ENCODE measurements at places on chromosomes 2 and 18.
A peak's percentile ranks its signal among the peaks of the same experiment; 100 is the strongest.

- no peak overlapping the region for H3K4me3 ChIP-seq
- H3K27ac ChIP-seq: no peak overlapping the region
- H3K36me3 ChIP-seq: no peaks in the 10 kb centered on the region
Observed at GRCh38 chr2:119486196-119486827, 38.0 kb downstream of the SCTR start.

DNA sequence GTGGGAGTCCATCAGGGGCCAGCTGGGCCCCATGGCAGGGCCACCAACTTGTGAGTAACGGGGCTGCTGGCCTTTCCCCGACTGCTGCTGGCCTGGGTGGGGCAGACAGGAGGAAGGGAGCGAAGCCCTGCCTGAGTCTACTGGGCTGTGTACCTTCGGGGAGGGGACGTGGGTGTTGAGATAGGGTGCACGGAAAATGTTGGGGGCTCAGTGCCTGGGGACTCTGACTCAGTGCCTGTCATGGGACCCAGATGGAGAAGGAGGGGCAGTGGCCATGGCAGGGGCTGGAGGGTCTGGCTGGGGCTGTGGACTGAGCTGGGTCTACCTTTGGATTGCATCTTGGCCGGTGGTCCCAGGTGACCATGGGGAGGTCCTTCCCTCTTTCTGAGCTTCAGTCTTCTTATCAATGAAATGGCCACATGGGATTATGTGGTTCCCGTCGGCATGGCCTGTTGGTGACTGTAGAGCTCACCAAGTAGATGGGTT lies 4.0 kb downstream of the SLC4A3 start:
- H3K27ac ChIP-seq: no peak overlapping the region
- DNase-seq: no peak
- H3K4me1 ChIP-seq: peaks cover 7% of the 10 kb centered on the region
- no peak overlapping the region for H3K4me3 ChIP-seq

DNA sequence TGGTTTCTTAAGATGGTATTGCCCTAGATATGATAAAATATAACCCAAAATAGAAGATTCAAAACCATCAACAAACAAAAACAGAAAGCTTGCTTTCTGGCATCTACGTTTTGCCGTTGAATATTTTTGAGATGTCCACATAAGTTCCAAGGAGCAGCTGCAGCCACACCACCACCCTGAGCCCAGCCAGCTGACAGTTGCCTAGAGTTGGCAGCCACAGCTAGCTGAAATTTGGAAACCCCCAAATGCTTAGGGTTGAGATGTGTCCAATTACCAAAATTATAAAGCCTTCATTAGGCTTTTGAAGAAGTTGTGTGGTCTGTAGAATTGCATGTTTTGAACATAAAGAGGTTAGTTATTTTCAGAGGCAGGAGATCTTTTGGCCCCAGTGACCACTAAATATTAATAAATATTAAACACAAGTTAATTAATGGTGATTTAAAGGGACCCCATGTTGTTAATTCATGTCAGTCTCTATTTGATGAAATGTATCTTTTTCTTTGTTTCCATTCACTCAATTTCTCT lies 118.1 kb upstream of the DTNA start:
- H3K36me3 ChIP-seq: no peaks in the 10 kb centered on the region
- no peak overlapping the region for H3K4me3 ChIP-seq
- no peak for DNase-seq
- H3K4me1 ChIP-seq: peaks cover 5% of the 10 kb centered on the region

GRCh38 chr2:239600001-239600593 lies 199.3 kb upstream of the HDAC4 start:
- peaks cover 8% of the 10 kb centered on the region for H3K4me1 ChIP-seq
- H3K27ac ChIP-seq: no peak overlapping the region
- no peaks in the 10 kb centered on the region for H3K36me3 ChIP-seq

GRCh38 chr2:37617119-37617892 lies 54.1 kb downstream of the CDC42EP3 start:
- no peak for DNase-seq

DNA sequence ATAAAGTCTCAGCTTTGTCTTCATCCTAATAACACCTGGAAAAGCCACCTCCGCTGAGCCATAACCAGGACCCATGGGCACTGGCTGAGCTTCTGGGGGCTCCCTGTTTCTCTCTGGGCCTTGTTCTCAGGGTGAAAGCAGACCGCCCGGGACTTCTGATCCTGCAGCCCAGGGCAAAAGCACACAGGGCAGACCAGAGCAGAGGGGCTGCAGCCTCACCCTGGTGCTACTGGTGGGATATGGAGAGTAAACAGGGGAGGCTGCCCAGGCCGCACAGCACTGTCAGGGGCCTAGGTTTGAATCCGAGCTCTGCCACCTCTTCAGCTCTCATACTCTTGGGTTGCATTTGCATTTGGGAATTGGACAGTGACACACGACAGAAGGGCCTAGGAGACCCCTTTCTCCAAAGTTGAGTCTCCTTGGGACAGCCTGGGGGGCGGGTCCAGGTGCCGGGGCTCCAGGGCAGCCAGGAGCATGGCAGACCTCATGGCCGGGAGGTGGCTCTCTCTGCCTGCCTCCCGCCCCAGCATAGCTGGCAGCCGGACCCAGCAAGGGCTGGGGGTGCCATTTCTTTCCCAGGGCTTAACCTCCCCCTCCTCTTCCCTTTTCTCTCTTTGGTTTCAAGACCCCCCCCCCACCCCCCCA lies 164.9 kb downstream of the INHBB start:
- no peaks in the 10 kb centered on the region for H3K36me3 ChIP-seq
- H3K4me1 ChIP-seq: peaks cover 4% of the 10 kb centered on the region
- DNase-seq: no peak
- H3K27ac ChIP-seq: no peak overlapping the region
- H3K27me3 ChIP-seq: peaks cover 12% of the 10 kb centered on the region

GRCh38 chr18:3067722-3068121 lies 54.8 kb upstream of the LPIN2 start:
- no peak overlapping the region for H3K27ac ChIP-seq
- H3K4me3 ChIP-seq: no peak overlapping the region
- DNase-seq: no peak
- H3K27me3 ChIP-seq: no peaks in the 10 kb centered on the region
- no peaks in the 10 kb centered on the region for H3K4me1 ChIP-seq
- no peaks in the 10 kb centered on the region for H3K36me3 ChIP-seq

- H3K27me3 ChIP-seq: no peaks in the 10 kb centered on the region
- no peak overlapping the region for H3K27ac ChIP-seq
- no peaks in the 10 kb centered on the region for H3K4me1 ChIP-seq
- DNase-seq: no peak
Observed at GRCh38 chr2:38509314-38509946, 93.3 kb downstream of the HNRNPLL start.

DNA sequence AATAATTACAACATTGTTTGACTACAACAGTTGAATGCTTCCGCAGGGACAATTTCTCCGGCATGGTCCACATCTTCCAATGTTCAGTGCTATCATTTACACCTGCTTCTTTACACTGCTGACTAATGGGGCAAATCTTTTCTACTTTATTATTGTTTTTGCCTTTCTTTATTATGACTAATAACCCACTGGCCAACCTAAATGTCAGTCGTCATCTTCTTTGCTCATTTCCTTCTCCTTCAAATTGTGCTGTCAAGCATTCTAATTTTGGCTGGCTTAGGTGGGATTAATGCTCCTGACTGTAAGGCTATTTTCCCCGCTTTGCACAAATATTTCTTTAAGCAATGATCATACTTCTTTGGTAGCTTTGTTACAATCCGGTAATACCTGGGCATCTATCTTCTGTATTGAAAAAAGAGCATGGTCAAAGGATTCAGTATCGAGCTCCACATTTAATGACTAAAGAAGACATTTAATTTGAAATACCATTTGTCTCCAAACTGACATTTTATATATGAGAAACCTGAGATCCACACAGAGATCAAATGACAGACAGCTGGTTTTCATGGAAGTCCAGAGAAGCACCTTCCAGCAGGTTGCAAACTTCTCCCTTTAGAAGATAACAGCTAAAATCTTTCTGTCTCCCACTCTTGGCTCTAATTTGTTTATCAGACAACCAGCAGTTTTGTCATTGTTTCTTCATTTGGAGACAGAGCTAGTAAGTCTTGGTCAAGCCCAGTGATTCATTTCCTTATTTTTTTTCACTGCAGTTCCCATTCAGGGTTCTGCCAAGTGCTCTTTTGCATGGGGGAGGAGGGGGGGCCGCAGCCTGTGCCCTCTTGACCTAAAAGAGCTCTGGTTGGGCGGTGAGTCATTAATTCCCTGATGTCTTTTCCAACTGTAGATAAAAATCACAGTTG lies 132.9 kb downstream of the SOCS6 start:
- no peak overlapping the region for H3K4me3 ChIP-seq
- no peaks in the 10 kb centered on the region for H3K27me3 ChIP-seq
- DNase-seq: no peak

GRCh38 chr2:234684466-234684865 lies 187.6 kb upstream of the ARL4C start:
- H3K4me3 ChIP-seq: no peak overlapping the region
- peaks cover 3% of the 10 kb centered on the region for H3K4me1 ChIP-seq
- H3K27ac ChIP-seq: peak overlapping the region; percentile 7
- H3K36me3 ChIP-seq: no peaks in the 10 kb centered on the region
- no peaks in the 10 kb centered on the region for H3K27me3 ChIP-seq

DNA sequence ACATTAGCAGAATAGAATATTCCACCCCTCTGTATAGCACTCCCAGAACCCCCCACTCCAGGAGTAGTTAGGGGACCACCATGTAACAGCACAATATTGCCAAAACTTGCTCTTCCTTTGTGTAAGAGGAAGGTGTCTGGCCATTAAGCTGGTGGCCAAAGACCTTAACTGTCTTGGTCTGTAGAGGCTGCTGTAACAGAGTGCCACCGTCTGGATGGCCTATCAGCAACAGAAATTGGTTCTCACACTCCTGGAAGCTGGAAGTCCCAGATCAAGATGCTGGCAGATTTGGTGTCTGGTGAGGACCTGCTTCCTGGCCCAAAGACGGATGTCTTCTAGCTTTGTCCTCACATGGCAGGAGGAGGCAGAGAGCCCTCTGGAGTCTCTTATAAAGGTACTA lies 61.6 kb upstream of the TGFA start:
- H3K27me3 ChIP-seq: no peaks in the 10 kb centered on the region
- no peak for DNase-seq
- no peak overlapping the region for H3K4me3 ChIP-seq
- H3K27ac ChIP-seq: no peak overlapping the region

DNA sequence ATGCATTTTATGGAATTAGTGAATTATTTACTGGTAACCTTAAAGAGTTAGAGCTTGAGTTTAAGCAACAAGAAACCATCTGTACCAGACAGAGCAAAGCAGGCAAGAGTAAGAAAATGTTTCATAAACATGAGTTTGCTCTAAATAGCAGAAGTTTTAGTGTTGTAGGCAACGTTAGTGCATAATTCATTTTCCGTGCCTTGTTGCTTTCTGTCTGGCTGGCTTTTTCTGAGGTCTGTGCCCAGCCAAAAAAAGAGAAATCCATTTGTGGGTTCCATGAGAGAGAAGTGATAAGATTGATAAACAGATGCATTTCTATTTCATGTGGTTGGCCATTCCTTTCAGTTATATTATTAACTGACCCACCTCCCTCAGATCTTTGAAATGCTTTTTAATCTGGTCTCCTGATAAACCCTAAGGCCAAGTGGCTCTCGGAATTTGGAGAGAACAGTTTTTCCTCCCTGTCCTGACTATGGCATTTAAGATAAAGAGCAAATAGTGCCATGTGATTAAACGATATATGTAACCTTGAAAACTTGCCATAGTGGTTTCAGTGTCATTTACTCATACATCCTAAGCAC lies 139.5 kb upstream of the LMAN1 start:
- H3K4me3 ChIP-seq: no peak overlapping the region
- H3K4me1 ChIP-seq: no peaks in the 10 kb centered on the region
- DNase-seq: no peak
- no peaks in the 10 kb centered on the region for H3K36me3 ChIP-seq
- H3K27me3 ChIP-seq: no peaks in the 10 kb centered on the region

- no peak overlapping the region for H3K27ac ChIP-seq
- no peaks in the 10 kb centered on the region for H3K4me1 ChIP-seq
- no peaks in the 10 kb centered on the region for H3K36me3 ChIP-seq
- no peak for DNase-seq
- no peaks in the 10 kb centered on the region for H3K27me3 ChIP-seq
Observed at GRCh38 chr2:143779021-143779420, 649.8 kb downstream of the ARHGAP15 start.

- no peak for DNase-seq
- H3K4me3 ChIP-seq: no peak overlapping the region
- H3K27ac ChIP-seq: no peak overlapping the region
Observed at GRCh38 chr2:109342256-109342850, 213.3 kb downstream of the SH3RF3 start.

GRCh38 chr2:231161877-231162329 lies 36.5 kb upstream of the ARMC9 start:
- H3K4me3 ChIP-seq: no peak overlapping the region
- no peaks in the 10 kb centered on the region for H3K27me3 ChIP-seq
- no peak for DNase-seq
- H3K36me3 ChIP-seq: peaks cover 14% of the 10 kb centered on the region
- no peak overlapping the region for H3K27ac ChIP-seq

- H3K4me1 ChIP-seq: no peaks in the 10 kb centered on the region
- no peaks in the 10 kb centered on the region for H3K36me3 ChIP-seq
- H3K4me3 ChIP-seq: no peak overlapping the region
Observed at GRCh38 chr2:49240608-49241007, 86.3 kb upstream of the FSHR start.

DNA sequence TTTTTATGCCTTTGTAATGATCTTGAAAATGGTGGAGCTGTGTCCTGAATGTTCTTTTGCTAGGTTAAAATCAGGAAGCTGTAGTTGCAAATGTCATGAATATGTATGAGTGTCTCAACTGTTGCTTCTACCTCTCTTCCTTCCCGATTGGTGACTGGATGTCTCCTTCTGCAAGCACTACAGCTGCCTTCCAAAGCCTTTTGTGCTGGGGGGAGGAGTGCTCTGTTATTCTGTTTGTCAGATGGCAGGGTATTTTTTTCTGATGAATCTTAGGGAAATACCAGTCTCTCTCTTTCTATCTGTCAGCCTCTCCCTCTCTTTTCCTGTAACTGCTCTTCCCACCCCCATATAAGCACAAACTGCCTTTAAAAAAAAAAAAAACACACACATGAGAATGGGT lies 1396.3 kb upstream of the CELF4 start:
- H3K4me3 ChIP-seq: no peak overlapping the region
- DNase-seq: no peak
- H3K27ac ChIP-seq: no peak overlapping the region
- no peaks in the 10 kb centered on the region for H3K36me3 ChIP-seq

DNA sequence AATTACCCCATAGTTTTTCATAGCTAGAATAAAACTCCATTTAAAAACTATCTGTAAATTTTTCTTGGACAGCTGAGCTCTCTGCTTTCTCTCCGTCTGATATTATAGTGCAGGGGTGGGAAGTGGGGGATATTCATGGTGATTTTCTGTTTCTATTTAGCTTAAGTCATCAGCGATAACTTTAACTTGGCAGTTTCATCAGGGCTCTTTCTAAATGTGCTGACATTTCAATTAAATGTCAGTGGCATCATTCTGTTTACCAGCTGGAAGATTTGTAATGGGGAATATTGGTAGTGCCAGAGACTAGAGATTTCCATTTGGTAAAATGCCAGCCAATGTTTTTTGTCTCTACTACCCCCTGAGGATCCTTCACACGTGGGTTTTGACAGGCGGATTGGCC lies 53.5 kb upstream of the CAPN13 start:
- H3K4me3 ChIP-seq: no peak overlapping the region
- no peaks in the 10 kb centered on the region for H3K4me1 ChIP-seq
- no peaks in the 10 kb centered on the region for H3K27me3 ChIP-seq
- no peak for DNase-seq
- H3K36me3 ChIP-seq: peaks cover 2% of the 10 kb centered on the region
- no peak overlapping the region for H3K27ac ChIP-seq

GRCh38 chr2:238899386-238899785 lies 51.5 kb downstream of the TWIST2 start:
- H3K4me3 ChIP-seq: no peak overlapping the region
- H3K4me1 ChIP-seq: peaks cover 10% of the 10 kb centered on the region
- no peak overlapping the region for H3K27ac ChIP-seq
- H3K27me3 ChIP-seq: 0 out of 2 replicates have a peak, but pooled peaks cover 3% of the 10 kb centered on the region
